ENCODE measurements at places on chromosomes 2 and 18.
A peak's percentile ranks its signal among the peaks of the same experiment; 100 is the strongest.

DNA sequence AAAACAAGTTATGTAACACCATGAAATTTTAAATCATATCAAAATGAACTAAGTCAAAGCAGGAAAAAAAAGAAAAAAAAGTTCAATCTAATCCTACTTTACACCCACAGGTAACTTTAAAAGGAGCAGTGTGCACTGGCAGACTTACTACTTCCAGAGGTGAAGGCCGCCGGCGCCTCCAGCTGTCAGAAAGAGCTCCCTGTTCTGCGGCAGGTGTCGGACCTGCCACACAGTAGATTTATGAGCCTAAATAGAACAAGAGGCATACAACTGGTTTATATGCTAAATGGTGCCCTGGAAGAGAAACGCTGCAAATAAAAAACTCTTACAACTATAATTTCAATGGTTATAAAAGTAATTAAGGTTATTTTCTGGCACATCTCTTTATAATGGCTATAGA is 23.1 kb upstream of the PNO1 start:
- no peak for DNase-seq

GRCh38 chr2:233250985-233251305 is 528 bp upstream of the ATG16L1 start:
- DNase-seq, result no peak

- no peak for DNase-seq
These were observed 58.7 kb downstream of the PDCL3 start for GRCh38 chr2:100621371-100621951.

- no peak for DNase-seq
These were observed 3.6 kb downstream of the DIS3L2 start for GRCh38 chr2:231965102-231965501.

GRCh38 chr18:26307161-26307773 is 81.0 kb downstream of the TAF4B start:
- peak; percentile 18 for DNase-seq

DNA sequence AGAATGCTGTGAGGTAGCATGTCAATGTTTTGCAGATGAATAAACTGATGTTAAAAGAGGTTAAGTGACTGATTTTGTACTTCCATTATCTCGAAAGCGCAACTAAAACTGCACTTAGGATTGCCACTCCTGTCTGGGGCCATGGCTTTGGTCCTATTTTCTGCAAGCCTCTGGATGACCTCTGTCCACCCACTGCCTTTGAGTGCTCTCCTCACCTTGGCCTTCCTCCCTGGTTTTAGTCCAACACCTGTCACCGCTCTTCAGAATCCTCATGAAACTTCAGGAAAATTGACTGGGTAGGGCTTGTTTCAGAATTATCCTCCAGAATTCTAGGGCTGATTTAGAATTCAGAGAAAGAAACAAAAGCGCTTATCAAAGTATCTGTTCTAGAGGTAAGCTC is 51.1 kb upstream of the HNMT start:
- DNase-seq, result no peak

GRCh38 chr2:167240671-167241070 is 352.4 kb downstream of the XIRP2 start:
- DNase-seq, result peak; percentile 2

DNA sequence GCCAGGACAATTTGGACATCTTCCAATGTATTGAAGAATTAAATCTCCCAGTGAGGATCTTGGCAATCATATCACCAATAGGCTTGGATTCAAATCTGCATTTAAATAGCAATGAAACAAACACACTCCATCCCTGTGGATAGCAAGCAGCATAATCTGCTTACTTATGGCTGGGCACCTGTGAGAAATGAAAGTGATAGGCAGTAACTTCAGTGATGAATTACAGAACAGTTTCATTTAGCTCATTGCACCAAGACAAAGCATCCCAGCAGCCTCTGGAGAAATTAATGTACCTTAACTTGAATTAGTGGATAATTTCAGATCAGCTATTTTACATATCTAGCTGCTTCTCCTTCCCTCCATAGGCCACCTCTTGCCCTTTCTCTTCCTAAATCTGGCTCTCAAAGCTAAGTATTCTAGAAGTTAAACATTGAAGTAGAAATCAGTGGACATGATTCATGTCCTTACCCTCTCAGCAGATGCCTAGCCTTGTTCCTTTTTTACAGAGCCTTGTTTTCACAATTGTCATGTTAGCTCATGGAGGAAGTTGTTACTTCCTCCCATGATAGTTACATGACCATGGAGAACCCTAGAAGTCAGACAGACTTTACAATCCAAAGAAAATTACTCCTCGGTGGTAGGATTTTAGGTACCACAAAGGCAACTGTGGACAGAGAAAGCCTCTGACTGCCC is 88.5 kb upstream of the TACR1 start:
- no peak for DNase-seq

- DNase-seq, result no peak
These were observed 458.6 kb upstream of the FSIP2 start for GRCh38 chr2:185279999-185280398.

GRCh38 chr2:235587202-235587601 is 93.4 kb downstream of the AGAP1 start:
- DNase-seq, result no peak

DNA sequence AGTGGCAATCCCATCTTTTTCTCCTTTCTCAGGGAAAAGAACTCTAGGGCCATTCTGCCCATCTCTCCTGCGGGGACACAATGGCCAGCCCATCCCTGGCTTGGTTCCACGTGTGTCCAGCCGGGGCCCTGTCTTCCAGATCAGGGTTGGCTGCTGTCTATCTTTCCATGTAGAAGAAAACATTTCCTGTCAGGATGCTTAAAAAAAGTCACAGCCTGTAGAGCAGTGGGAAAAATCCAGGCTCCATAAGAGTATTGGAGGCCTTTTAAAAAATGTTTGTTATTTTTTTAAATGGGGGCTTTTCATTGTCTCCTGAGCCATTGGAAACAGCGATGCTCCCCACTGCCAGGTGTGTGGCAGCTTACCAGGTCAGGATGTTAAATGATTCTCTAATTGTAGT is 105.6 kb downstream of the TGFA start:
- no peak for DNase-seq

- peak; percentile 83 for DNase-seq
These were observed 14.7 kb downstream of the CFLAR start for GRCh38 chr2:201130524-201131186.

GRCh38 chr18:78296166-78296565 is 683.5 kb upstream of the SALL3 start:
- no peak for DNase-seq

- no peak for DNase-seq
These were observed 60.0 kb upstream of the KLF7 start for GRCh38 chr2:207225773-207226172.

- DNase-seq, result peak; percentile 30
These were observed 71.0 kb downstream of the NOL4 start for GRCh38 chr18:34153711-34154110.

GRCh38 chr2:180829261-180829660 is 151.1 kb upstream of the UBE2E3 start:
- DNase-seq, result no peak
